A549 treated with AZD2906 at 1 μM for 4 hours (cell line): ENCODE measurements at places on chromosomes 4 and X. TPM values are rescaled to one million over a fixed set of nuclear protein-coding genes. Genes with fewer than 3 reads are reported as not detected.

The RHOXF1 gene
- total RNA-seq, result not detected in 5 replicates

The RPS6KA6 gene
- total RNA-seq, result 3.9 to 5.8 TPM (median 5.2 TPM) in 5 replicates

The MEPE gene
- not detected in 5 replicates for total RNA-seq

The SMIM31 gene
- total RNA-seq, result 0.03 to 0.08 TPM (median 0.04 TPM) in 4 of 5 replicates, not detected in the other

The FAM13A gene
- total RNA-seq, result 5.0 to 6.4 TPM (median 5.7 TPM) in 5 replicates

The SSX2 gene
- total RNA-seq, result not detected in 5 replicates

The POU3F4 gene
- not detected in 5 replicates for total RNA-seq

The INTS6L gene
- total RNA-seq, result 0.08 to 0.18 TPM (median 0.09 TPM) in 5 replicates

The TMPRSS11B gene
- total RNA-seq, result not detected in 5 replicates

The WDR44 gene
- total RNA-seq, result 11.8 to 17.1 TPM (median 13.3 TPM) in 5 replicates

The STK26 gene
- total RNA-seq, result 8.2 to 11.8 TPM (median 8.9 TPM) in 5 replicates

The CXCL3 gene
- 3.2 to 4.4 TPM (median 3.3 TPM) in 5 replicates for total RNA-seq

The TEX13C gene
- not detected in 5 replicates for total RNA-seq

The TEX13D gene
- total RNA-seq, result not detected in 5 replicates

The GLRB gene
- total RNA-seq, result 0.51 to 1.00 TPM (median 0.63 TPM) in 5 replicates

The SYTL4 gene
- 1.8 to 3.3 TPM (median 2.5 TPM) in 5 replicates for total RNA-seq

The APLN gene
- 0.58 to 1.00 TPM (median 0.77 TPM) in 5 replicates for total RNA-seq

The TEX28 gene
- total RNA-seq, result not detected in 5 replicates

The ASB5 gene
- total RNA-seq, result 0.03 to 0.08 TPM in 2 of 5 replicates, not detected in the others

The TCEAL6 gene
- total RNA-seq, result not detected in 5 replicates

The HSFX4 gene
- total RNA-seq, result 0.11 to 0.17 TPM in 2 of 5 replicates, not detected in the others

The PPP1R2C gene
- total RNA-seq, result not detected in 5 replicates

The EMD gene
- total RNA-seq, result 121 to 162 TPM (median 156 TPM) in 5 replicates

The FAM9C gene
- total RNA-seq, result 0.01 to 0.05 TPM in 2 of 5 replicates, not detected in the others

The LAP3 gene
- 32.2 to 47.0 TPM (median 33.0 TPM) in 5 replicates for total RNA-seq

The ZCCHC12 gene
- 0.14 to 0.22 TPM (median 0.21 TPM) in 5 replicates for total RNA-seq

The PAGE2 gene
- not detected in 5 replicates for total RNA-seq

The CT55 gene
- not detected in 5 replicates for total RNA-seq

The PPEF2 gene
- total RNA-seq, result not detected in 5 replicates

The RBM46 gene
- not detected in 5 replicates for total RNA-seq

The SLC16A2 gene
- total RNA-seq, result 17.4 to 22.2 TPM (median 18.7 TPM) in 5 replicates

The WDR13 gene
- total RNA-seq, result 65.1 to 92.6 TPM (median 88.6 TPM) in 5 replicates

The GAGE12F gene
- total RNA-seq, result not detected in 5 replicates

The ZNF185 gene
- total RNA-seq, result 6.8 to 7.5 TPM (median 7.1 TPM) in 5 replicates

The HTN1 gene
- not detected in 5 replicates for total RNA-seq

The FRMPD3 gene
- 0.09 to 0.15 TPM (median 0.12 TPM) in 5 replicates for total RNA-seq

The CDX4 gene
- not detected in 5 replicates for total RNA-seq

The GAGE10 gene
- total RNA-seq, result not detected in 5 replicates

The IL2RG gene
- total RNA-seq, result 0.11 to 0.39 TPM (median 0.24 TPM) in 5 replicates

The DUX4 gene
- total RNA-seq, result not detected in 5 replicates

The EREG gene
- 8.7 to 12.4 TPM (median 10.5 TPM) in 5 replicates for total RNA-seq

The NR0B1 gene
- total RNA-seq, result 15.9 to 29.0 TPM (median 19.5 TPM) in 5 replicates

The LARP1B gene
- total RNA-seq, result 10.7 to 16.8 TPM (median 11.5 TPM) in 5 replicates

The CLNK gene
- total RNA-seq, result not detected in 5 replicates

The SMS gene
- total RNA-seq, result 177 to 219 TPM (median 181 TPM) in 5 replicates

The CCDC120 gene
- 2.7 to 4.4 TPM (median 3.5 TPM) in 5 replicates for total RNA-seq

The GSX2 gene
- total RNA-seq, result not detected in 5 replicates

The TRIM61 gene
- total RNA-seq, result not detected in 5 replicates

The SSX1 gene
- total RNA-seq, result 0.09 TPM in 1 of 5 replicates, not detected in the others

The PCSK1N gene
- total RNA-seq, result 18.0 to 55.7 TPM (median 48.7 TPM) in 5 replicates

The SHROOM2 gene
- 0.74 to 1.1 TPM (median 0.95 TPM) in 5 replicates for total RNA-seq

The EDA gene
- total RNA-seq, result 0.53 to 0.83 TPM (median 0.63 TPM) in 5 replicates

The PPAT gene
- 14.4 to 20.5 TPM (median 15.9 TPM) in 5 replicates for total RNA-seq
